ENCODE measurements at places on chromosomes 3 and 15.
A peak's percentile ranks its signal among the peaks of the same experiment; 100 is the strongest.

GRCh38 chr3:12716605-12717151, 42.4 kb downstream of the TMEM40 start:
- DNase-seq = no peak

DNA sequence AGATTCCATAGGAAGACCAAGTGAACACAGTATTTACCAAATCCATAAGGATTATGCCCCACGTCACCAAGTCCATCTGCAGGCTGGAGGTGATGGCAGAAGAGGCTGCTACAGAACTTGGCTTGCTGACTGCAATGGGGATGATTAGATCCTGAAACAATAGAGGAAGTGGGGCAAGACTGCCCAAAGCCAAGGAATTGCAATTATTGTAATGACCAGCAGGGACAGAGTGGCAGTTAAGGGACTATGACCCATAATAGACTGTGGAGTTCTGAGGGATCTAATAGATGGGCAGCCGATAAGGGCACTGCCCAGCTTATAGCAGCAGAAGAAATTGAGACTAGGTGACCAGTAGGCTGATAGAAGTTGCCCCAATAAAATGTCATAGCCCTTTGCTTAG, 108.4 kb downstream of the MINAR1 start:
- no peak for DNase-seq

- DNase-seq = no peak
Observed at GRCh38 chr15:100275641-100276040, 66.1 kb downstream of the ADAMTS17 start.

DNA sequence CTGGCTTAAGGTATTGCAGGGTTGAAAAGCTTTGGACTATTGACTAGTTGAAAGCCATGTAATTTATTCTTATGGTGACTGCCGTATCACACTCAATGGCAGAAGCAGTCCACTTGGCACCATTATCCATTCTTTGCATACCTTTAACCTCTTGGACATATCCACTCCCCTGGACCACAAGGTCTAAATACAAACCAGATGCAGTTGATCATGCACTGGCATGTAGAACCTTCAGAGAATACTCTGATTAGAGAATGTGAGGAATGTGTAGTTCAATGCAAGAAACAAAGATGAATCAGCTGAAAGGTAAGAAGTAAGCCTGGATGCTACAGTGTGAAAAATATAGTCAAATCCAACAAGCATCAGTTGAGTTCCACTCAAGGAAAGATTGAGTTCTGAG, 93.1 kb downstream of the FRMD5 start:
- no peak for DNase-seq

DNA sequence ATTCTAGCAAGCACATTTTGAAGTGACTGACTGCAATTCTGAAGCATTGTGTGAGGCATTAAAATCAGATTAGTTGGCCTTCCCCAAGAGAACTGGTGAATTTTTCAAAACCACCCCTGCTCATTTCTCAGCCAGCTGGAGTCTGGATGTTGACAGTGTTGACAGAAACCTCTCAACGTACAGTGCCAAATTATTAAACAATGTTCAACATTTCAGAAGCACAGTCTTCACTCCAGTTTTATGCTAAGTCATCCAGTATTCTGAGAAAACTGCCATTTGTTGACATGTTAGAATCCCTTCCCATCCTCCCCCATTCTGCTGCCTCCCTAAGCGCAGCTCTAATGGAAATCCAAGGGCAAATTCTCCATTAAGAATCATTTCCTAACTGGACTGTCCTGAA, 369.3 kb upstream of the TRIM42 start:
- no peak for DNase-seq

DNA sequence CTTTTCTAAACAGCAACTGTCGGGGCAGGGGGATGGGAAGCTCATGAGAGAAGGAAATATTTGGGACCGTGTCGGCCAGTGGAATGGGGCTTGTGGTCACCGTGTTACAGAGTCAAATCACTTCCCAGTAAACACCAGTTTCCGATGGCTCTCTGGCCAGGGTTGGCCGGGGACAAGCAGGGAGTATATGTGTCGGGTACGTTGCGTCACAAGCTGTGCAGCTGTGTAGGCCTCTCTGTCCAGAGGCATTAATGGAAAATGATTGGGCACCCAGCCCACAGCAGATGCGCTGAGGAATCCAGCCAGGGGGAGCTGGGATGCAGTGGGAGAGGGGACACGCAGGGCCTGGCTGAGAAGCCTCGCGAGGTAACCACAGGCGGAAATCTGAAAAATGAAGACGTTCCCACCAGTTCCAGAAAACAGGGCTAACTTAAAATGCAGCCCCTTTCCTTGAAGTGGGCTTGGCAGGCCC, 15.8 kb upstream of the ALDH1A3 start:
- DNase-seq = no peak

DNA sequence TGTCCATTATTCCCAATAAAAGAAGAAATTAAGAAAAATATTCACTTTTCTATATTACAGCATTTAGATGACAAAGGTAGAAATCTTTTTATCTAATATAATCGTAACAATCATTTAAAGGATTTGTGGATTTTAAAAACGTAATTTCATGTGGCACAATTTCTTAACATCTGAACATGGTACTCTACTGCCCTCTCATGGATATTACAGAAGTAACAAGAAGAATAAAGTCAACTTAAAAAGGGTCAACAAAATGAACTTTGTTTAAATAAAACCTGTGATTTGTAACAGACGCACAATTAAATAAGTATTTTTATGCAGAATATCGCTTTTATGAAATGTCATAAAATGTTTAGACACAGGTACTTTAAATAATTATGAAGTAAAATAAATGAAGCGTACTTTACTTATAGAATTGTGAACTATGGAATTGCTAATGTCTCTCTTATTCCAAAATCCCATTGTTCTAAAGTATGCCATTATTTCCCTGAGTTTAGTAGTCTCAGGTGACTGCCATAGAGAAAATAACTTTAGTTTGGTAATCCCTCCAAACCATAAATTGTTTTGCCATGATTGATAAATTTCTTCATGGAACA, 366.8 kb upstream of the ZNF385D start:
- no peak for DNase-seq

GRCh38 chr15:50145451-50145872, 26.4 kb upstream of the ATP8B4 start:
- DNase-seq = no peak

GRCh38 chr3:183515968-183516851, 39.3 kb downstream of the KLHL6 start:
- peak; percentile 37 for DNase-seq

DNA sequence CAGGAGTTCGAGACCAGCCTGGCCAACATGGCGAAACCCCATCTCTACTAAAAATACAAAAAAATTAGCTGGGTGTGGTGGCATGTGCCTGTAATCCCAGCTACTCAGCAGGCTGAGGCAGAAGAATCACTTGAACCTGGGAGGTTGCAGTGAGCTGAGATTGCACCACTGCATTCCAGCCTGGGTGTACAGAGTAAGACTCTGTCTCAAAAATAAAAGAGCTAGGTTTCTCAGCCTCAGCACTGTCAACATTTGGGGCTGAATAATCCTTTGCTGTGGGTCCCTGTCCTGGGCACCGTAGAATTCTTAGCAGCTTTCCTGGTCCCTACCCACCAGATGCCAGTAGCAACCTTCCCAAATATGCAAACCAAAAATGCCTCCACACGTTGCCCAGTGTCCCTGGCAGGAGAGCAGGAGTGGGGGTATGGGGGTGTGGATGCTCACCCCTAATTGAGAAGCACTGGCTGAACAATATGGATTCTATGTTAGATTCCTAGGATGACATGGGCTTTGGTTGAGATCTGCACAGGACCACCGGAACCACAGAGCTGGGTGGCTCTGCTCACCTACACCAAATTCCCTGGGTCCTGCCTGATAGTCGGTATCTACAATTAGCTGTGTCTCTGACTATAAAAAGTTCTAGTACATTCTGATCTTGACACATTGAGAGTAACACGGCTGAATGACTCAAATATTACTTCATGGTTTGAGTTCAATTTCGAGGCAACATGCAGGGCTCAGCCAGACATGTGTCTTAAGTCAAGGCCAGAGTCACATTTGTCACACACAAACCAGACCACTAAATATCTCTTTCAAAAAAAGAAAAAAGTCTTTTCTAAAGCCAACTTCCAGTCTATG, 577.0 kb upstream of the MDFIC2 start:
- no peak for DNase-seq

DNA sequence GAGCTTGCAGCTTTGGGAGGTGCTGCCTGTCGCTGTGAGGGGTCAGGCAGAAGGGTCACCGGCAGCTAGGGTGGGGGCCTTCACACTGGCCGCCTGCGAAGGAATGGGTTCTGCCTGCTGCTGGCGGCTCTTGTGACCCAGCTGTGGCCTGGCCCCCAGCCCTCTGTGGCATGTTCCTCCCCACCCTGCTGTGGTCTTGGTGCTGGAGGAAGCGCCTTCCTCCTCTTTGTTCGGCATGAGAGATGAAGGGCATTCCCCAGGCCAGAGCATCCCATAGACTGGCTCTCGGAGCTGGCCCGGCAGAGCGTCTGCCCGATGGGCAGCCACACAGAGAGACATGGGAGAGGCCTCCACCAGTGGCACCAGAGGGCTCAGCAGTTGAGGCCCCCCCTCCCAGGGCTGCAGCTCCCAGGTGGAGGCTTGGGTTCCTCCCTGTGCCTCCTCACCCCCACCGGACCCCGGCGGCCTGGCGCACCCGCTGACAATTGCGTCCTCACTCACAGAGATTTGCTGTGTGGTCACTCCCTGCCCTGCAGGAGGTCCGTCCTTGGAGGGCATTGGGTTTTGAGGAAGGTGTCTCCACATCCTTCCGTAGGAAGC, 162.2 kb downstream of the NSMCE3 start:
- no peak for DNase-seq

DNA sequence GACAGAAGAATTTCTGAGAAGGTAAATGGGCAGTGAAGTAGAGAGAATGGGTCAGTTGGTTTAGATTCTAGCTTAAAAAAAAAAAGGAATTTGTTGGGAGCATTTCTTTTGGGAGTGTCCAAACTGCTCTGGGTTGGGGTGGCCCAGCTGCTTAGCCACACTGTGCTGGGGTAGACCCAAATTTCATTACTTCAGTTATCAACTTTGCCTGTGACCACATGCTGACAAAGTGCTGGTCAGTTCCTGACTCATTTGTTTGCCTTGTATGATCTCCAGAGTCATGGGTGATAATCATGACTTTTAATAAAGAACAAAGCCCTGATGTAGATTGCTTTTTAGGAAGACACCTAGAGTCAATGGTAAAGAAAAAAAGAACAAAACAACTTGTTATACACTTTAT, 121.5 kb upstream of the FGF7 start:
- DNase-seq = no peak

- DNase-seq = no peak
Observed at GRCh38 chr15:49101536-49101935, 53.9 kb downstream of the COPS2 start.

DNA sequence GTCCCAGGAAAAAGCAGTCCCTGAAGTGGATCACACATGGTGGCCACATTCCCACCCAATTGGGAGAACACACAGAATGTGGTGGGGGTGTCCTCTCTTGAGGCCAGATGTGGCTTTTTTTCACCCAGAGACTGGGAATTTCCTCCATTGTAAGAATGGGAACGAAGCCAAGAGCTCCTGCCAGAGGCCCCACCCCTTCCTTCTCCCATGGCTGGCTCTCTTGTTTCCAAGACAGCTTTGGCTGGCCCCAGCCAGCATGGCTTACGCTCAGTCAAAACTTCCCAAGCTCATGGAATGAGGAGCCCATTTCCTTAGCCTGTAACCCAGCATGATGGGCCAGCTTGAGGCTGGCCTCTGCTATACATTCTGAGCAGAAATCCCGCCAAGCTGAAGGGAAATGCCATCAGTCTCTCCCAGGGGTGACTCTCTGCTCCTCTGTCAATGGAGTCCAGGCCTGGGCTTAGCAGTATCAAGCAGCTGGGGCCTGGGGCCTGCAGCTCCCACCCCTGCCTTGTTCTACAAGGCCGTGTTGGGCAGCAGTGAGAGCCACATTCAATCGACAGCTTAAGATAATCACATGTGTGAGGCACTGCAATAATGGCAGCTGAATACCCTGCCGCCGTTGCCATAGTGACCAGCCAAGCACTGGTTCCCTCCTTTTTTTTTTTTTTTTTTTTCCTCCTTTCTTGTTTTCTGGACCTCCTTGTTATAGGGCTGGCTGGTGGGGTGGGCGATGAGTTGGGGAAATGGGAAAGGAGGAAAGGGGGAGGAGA, 142.4 kb downstream of the EPHB1 start:
- DNase-seq = no peak

- no peak for DNase-seq
Observed at GRCh38 chr3:38479431-38480092, 16.6 kb upstream of the EXOG start.

DNA sequence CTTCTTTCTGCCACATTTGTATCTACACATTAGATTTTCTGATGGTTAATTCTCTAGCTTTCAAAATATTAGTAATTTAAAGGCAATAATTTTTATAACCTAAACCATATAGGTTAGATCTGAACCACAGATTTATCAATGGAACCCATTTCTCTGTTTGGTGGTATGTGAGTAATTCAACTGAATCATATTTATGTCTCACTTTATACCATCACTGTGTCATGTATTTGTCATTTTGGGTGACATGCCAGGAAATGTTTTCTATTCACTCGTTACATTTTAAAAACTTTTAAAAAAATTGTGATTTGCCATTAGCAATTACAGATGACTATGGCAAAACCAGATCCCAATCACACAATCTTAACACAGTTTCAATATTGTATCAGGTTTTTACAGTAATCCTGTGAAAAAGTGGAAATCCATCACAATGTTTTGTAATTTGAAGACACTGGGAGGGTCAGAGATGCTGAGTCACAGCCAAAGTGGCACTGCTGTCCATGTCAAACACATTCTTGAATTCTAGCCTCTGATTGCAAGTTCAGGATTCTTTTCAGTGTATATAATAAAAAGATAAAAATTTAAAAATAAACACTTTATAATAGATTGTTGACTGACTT, 356.0 kb upstream of the RBMS3 start:
- no peak for DNase-seq

- no peak for DNase-seq
Observed at GRCh38 chr3:124383846-124384466, 346.3 kb upstream of the UMPS start.

- DNase-seq = no peak
Observed at GRCh38 chr3:59685432-59685831, 635.6 kb upstream of the CFAP20DC start.

DNA sequence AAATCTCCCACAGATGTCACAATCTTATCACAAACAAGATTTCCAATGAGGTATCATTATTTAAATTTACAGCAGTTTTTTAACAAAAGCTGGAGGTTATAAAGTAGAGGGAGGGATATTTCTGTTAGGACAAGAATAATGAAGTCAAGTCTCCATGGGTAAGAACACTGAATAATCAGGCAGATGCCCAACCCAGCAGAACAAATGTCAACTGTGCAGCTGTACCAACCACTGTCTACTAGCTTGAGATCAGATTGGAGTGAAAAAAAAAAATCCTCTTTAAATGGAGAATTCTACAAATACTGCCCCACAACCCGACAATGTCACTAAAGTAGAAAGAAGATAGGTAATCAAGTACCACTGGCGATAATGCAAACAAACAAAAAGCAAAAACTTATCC, 30.3 kb downstream of the DHX36 start:
- no peak for DNase-seq

DNA sequence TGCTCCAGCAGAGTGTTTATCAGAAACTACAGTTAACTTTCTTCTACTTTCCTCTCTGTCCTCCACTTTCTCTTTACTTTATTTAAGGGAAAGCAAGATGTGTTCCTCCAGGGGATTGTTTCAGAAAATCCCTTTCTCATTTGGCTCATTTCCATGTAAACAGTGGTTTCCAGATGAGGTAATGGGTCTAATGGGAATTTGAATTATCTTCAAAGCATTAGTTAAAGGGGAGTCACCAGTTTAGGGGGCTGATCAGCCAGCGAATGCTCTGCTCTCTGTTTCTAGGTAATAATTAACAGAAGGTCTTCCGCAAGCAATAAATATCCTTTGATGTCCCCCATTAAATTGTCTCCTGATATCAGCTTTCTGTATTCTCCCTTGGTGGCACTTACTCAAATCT, 30.4 kb upstream of the ZNF639 start:
- DNase-seq = no peak
